Motor neuron (in vitro differentiated cells): ENCODE measurements at places on chromosomes 13 and 19. TPM values are rescaled to one million over a fixed set of nuclear protein-coding genes. Genes with fewer than 3 reads are reported as not detected.
A peak's percentile ranks its signal among the peaks of the same experiment; 100 is the strongest.

The ANGPTL8 gene
- not detected in 2 replicates for total RNA-seq

GRCh38 chr19:10882108-10882457 lies 10.7 kb downstream of the CARM1 start:
- ATAC-seq = no peak

DNA sequence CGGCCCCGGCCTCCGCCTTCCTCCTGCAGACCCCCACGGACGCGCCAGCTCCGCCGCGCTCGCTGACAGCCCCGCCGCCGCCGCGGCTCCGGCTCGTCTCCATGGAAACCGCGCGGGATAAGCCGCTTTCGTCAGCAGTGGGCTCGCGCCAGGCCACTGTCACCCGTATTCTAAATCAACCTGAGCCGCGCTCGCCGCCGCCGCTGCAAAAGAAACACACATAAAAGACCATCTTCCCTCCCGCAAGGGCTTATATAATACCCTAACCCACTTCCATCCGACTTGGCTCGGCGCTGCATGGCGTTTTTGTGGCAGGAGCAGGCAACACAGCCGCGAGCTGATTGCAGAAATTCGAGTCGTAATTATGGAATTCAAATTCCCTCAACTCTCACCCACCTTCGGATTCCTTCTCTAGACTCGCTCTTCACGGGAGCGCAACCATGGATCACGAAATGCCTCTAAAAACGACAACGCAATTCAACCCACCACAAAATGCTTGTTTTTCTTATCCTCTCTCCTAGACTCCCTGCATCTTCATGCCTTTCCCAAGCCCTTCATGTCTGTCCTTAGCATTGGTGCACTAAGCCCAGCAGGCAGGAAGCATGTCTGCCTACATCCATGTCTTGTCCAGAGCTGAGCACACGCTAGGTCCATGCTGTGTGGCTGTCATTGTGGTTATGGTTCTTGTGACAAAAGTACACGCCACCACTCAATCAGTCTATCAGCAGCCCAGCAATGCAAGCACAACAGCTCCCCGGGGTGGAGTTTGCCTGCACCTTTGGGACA lies at the start of gene AMER2:
Gene AMER2 (minus strand): TSS at position 772 of the 786 bp plus-strand sequence. CDS start 669 bp downstream, at position 103.
- ATAC-seq = peak; percentile 52

The RASL11A gene
- total RNA-seq = 3.9 and 4.6 TPM in 2 replicates

- ATAC-seq = no peak
Observed at GRCh38 chr13:73228546-73228945, 169.7 kb downstream of the KLF5 start.

DNA sequence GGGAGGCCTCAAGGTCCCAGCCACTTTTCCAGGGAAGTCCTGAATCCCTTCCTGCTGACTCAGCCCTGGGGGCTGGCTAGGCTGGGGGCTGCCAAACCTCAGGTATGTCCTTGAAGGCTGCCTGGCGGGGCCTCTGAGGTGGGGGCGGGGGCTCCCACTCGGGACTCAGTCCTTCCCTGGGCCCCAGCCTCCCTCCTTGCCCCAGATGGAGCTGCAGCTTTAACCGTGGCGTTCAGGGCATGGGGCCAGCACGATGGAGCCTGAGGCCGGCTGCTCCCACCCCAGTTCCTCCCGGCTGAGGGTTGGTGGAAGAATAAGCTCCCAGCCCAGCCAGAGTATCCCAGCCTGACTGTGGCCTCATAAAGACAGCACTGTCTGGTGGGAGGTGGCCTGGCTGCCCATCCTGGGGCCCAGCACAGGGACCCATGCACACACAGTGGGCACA lies 12.4 kb downstream of the CILP2 start:
- peak; percentile 19 for ATAC-seq

The IZUMO1 gene
- total RNA-seq = 0.20 and 0.27 TPM in 2 replicates
